ENCODE measurements at places on chromosomes 1 and 21.

GRCh38 chr1:145901312-145902021, 8.4 kb downstream of the ITGA10 start:
- no peak for DNase-seq

- no peak for DNase-seq
Measured at GRCh38 chr1:26922901-26923300, 1.4 kb downstream of the NUDC start.

DNA sequence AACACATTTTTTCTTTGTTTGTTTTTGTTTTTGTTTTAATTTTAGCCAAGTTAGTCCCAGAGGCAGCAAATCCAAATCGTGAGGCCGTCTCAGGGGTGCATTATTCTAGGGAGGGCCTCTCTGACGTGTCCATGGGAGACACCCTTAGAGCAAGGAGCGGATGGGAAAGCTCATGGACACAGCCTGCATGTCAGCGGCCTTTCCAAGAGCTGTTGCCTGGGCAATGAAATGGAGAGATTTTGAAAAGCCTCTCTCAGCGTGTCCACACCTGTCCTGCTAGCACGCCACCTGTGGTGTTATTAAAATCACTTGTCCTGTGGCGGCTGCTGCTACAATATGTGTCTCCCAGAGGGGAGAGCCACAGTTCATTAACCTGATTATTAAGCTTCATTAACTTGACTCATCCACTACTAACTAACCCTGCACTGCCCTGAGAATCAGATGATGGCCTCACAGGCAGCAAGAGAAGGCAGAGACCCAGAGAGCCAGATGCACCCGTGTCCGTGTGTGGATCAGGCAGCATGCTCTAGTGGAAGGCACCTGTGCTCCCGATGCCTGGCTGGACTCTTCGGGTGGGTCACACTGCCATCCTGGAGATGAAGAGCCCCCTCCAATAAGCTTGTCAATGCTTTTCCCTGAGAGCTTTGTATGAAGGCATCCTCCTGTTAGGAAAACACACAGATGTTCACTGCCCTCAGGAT, 133.3 kb downstream of the PGBD5 start:
- DNase-seq: no peak

- DNase-seq: no peak
Measured at GRCh38 chr1:76227621-76228020, 153.1 kb downstream of the ST6GALNAC3 start.

GRCh38 chr1:94803517-94804441, 16.4 kb upstream of the SLC44A3 start:
- peak; percentile 20 for DNase-seq

GRCh38 chr1:9699361-9699760, 47.8 kb downstream of the PIK3CD start:
- DNase-seq: no peak

DNA sequence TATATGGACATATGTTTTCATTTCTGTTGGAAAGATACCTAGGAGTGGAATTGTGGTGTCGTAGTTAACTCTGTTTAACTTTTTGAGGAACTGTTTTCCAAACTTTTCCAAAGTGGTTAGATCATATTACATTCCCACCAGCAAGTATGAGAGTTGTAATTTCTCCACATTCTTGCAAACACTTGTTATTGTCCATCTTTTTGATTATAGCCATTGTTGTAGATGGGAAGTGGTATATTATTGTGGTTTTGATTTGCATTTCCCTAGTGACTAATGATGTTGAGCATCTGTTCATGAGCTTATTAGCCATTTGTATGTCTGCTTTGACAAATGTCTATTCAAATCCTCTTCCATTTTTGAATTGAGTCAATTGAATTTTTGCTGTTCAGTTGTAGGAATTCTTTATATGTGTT, 19.8 kb downstream of the CAMTA1 start:
- no peak for DNase-seq

DNA sequence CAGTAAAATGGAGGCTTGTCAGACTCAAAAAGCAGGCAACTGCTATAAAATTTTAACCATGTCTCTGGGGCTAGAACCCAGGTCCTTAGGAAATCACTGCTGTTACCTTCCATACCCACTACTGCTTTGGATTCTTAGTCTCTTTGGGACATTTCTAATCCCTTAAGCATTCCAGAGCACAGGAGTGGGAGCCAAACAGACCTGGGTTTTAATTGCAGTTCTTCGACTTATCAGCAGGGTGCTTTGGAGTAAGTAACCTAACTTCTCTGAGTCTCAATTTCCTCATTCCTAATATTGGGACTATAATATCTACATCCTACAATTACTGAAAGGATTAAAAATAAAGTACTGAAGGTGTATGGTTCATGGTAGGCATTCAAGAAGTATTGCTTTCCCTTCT, 161.0 kb upstream of the BEND5 start:
- no peak for DNase-seq

- DNase-seq: no peak
Measured at GRCh38 chr1:172177849-172178248, 242.6 kb upstream of the C1orf105 start.

DNA sequence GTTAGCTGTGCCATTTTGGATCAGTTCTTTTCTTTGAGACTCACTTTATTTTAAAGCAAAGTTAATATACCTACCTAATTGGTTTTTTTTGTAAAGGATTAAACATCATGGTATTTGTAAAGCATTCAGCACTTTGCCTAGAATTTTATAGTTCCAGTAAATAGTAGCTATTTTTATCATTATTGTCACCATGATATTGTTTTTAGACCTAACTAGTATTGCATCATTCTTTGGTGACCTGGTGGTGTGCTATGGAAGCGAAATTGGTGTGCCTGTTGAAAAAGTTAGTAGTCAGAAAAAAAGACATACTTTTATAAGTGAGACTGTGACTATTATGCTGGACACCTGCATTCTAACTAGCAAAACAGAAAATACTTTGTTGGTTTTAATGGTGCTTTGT, 81.0 kb downstream of the NFIA start:
- no peak for DNase-seq

DNA sequence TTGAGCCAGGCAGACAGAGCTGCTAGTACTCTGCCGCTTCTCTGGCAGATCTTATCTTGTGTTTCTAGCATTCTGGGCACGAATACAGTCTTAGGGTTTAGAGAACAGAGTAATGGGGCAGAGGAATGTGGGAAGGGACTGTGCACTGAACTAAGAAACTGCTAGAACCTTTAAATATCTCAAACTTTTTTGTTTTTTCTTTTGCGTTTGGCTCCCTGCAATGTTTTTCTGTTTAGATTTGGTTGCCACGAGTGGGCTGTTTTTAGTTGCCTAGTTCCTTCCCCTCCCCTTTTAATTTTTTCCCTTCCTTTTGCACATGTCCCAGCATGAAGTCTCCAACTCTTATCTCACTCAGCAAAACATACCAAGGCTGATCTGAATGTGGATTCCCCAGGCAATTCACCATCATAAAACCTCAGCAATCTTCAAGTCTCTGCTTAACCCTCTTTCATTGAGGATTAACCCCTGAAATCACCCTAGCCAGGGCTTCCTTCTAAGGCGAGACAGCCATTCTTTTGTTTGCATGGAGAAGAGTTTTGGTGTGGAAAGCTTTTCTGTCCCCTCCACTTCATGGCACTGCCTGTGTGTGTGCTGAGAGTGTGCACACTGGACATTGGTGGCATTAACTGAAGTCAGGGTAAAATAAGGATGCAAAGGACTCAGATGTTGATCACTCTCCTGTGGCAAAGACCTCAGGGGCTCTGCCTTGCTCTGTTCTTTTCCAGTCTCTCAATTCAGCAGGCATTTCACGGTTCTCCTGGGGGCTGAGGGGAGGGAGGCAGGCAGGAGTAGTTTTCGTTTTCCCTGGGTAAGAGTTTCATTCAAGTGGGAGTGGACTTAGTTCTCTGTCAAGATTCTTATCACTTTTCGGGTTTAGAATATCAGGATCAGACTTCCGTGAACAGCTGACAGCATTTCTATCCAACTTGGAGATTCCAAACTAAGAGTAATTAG, 2.8 kb upstream of the ATF3 start:
- DNase-seq: no peak

- no peak for DNase-seq
Measured at GRCh38 chr1:82110366-82111254, 309.9 kb downstream of the ADGRL2 start.
